CD4-positive, alpha-beta T cell treated with Interleukin-4 for 1 hour (primary cell): ENCODE measurements at places on chromosomes 2 and 18.

DNA sequence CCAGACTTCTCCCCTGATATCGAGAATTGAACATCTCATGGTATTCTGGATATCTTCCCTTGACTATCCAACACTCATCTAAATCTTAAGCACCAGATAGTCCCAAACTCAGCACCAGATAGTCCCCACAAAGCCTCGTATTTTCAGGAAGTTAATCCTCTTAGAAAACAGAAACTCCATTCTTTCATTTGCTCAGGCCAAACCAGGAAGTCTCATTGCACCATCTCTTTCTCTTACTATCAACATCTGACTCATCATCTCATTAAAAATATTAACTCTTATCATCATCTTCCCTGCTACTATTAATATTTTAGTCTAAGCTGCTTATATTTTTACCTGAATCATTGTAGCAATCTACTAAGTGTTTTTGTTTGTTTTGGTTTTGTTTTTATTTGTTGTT, 286.4 kb downstream of the GALNT13 start:
- no peak for DNase-seq

GRCh38 chr2:157857881-157858280, 18.2 kb downstream of the ACVR1 start:
- no peak for DNase-seq

GRCh38 chr2:237307474-237307873, 106.5 kb downstream of the COL6A3 start:
- DNase-seq, result no peak

GRCh38 chr2:135490376-135490775, 40.6 kb downstream of the ZRANB3 start:
- no peak for DNase-seq

- DNase-seq, result no peak
Measured at GRCh38 chr2:143392358-143392757, 263.1 kb downstream of the ARHGAP15 start.

DNA sequence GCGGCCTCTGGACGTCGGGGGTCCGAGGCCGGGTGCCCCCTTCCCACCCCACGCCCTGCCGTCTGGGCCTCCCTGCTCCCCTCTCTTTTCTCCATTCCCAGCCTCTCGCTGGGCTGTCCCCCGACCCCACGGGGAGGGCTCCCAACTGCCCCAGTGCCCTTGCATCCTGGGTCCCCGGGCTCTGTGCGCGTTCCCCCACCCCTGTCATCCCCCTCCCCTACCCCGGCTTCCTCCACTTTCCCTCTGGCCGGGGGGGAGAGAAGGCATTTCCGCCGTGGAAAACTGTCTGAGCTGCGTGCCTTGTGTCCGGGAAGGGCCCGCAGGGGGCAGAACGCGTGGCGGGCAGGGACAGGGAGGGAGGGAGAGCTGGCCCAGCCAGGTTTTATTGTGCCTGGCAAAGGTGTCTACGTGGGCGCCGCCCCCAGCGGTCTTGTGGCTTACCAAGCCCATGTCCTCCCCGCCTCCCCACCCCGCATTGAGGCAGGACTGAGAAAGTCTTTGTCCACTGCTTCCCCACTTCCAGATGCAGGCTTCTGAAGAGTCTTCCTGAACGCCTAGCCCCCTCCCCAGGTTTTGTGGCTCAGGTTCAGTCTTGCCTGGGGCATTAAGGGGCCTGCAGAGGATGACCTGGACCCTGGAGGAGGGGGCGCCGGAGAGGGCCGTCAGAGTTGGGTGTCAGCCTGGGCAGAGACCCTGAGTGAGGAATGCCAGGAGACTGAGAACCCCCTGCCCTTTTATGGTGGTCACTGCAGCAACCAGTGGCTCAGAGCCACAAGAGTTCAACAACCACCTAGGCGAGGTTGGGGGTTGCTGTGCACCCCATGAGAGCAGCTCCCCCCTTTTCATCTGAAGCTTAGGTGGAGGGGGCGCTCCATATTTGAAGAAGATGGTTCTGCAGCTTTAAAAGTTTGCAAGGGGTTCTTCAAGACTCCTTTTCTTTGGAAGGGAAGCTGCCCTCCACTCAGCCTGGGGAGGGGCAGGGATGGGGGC, 1.3 kb downstream of the ITM2C start:
- DNase-seq, result no peak

- no peak for DNase-seq
Measured at GRCh38 chr2:172083628-172084394, 1.5 kb upstream of the DLX1 start.

DNA sequence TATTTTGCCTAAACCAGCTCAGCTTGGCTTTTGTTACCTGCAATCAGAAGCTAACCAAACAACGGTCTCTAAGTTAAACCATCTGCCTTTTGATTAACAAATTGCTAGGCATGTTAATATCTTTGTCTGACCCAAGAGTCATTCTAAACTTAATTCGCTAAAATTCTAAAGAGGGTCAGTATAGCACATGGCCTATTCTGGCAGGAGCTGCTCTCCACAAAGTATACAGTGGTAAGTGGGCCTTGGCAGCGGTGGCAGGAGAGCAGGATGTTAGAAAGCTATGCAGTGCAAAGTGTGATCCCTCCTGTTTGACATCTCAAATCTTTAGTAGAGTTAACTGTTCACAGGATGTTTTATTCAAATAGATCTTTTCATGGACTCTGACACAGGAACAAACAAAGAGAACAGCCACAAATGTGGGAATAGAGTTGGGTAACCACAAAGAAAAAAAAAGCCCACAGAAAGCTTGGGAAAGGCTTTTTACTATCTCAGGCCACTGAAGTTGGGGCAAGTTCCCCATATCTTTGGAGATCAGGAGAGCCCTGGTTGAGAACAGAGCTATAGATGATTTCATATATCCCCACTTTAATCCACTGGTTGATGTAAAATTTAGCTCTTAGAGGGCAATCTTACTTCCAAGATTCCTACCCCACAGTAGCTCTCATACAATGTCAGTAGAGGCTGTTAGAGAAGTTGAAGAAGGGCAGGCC, 10.6 kb downstream of the CFAP210 start:
- DNase-seq, result no peak

DNA sequence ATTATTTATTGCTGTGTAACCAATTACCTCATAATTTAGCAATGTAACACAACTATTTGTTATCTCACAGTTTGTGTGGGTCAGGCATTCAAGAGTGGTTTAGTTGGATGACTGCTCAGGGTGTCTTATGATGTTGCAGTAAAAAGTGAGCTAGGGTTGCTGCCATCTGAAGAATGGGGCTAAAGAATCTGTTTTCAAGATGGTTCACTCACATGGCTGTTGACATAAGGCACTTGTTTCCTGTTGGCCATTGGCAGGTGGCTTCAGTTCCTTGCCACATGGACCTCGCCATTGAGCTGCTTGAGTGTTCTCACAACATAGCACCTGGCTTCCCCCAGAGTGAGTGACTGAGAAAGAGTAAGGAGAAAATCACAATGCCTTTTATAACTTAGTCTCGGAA, 123.2 kb downstream of the TMEM17 start:
- no peak for DNase-seq

- DNase-seq, result no peak
Measured at GRCh38 chr2:143529118-143529720, 400.0 kb downstream of the ARHGAP15 start.

GRCh38 chr2:47155091-47155876, at the start of gene STPG4:
Gene STPG4 (minus strand): TSS chr2:47155308. CDS start chr2:47155251, 57 bp downstream.
- DNase-seq, result no peak
